HepG2 (cell line): ENCODE measurements at places on chromosomes 1 and 21. TPM values are rescaled to one million over a fixed set of nuclear protein-coding genes. Genes with fewer than 3 reads are reported as not detected.

Gene PGLYRP4
- total RNA-seq: not detected in 2 replicates

- no peak for DNase-seq
Measured at GRCh38 chr1:84345220-84345619, 43.7 kb downstream of the SAMD13 start.

Gene PLA2G2D
- total RNA-seq: not detected in 2 replicates

Gene GNL2
- total RNA-seq: 72.1 and 101 TPM in 2 replicates

Gene CRNN
- total RNA-seq: not detected in 2 replicates

DNA sequence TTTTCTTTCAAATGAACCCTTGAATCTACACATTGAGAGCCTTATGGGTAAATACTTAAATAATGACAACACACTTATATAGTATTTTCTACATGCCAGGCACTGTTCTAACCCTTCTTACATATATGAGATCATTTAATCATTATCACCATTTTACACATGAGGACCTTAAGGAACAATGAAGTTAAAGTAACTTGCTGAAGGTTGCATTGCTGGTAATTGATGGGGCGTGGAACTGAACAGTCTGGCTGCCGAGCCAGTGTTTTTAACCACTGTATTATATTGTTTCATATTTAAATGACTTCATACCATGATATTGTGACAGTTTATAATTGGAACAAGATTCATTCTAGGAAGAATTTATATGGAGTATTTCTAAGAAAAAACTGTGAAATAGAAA is 111.9 kb upstream of the TENT5C start:
- DNase-seq: no peak

DNA sequence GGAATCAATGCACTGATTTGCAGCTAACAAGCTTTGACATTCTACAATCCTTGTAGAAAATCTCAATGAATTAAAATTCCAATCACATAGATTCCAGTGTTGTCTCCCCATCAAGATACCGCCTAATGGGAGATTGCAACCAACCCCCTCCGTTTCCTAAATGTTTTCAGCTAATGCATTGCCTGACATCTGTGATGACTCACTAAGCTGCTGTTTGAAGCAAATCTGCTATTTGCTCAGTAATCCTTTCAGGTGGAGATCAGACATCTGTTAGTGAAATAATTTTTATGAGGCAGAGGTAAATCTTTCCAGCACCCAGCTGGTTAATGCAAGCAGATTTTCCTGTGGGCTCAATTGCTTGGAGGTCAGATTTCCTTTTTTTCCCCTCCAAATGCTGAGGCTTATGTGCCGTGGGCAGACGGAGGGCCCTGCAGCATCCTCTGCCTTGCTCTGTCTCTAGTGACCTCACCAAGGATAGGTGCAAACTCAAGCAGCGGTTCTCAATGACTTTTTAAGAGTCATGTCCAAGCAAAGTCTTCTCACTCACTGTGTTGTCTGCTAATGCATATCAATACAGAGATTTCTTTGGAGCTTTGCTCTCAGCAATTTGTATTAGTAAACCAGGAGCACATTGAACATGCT is 91.1 kb upstream of the RAB3GAP2 start:
- no peak for DNase-seq

- no peak for DNase-seq
Measured at GRCh38 chr1:186208405-186209129, 166.5 kb downstream of the TPR start.

DNA sequence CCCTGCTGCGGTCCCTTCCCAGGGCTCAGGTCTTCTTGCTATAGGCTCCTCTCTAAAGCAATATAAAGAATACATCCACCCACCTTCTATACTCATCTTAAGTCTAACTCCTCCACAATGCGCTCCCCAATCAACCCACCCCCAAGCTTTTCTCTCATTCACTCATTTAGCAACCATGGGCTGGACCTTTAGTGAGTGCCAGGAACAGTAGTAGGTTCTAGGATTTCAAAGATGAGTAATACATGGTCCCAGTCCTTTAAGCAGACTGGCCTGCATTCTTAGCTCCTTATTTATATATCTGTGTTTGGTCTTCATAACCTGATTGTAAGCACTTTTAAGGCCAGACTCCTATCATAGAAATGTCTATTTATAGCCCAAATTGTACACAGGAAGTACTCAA is 5.9 kb downstream of the CAMK1G start:
- no peak for DNase-seq
